Hematopoietic multipotent progenitor cell treated with erythropoietin and hydrocortisone succinate and interleukin-3 and kit ligand, for 4 days (in vitro differentiated cells): ENCODE measurements at places on chromosomes 1 and 21.

GRCh38 chr21:45420061-45421041 is 15.4 kb downstream of the COL18A1 start:
- DNase-seq, result peak; percentile 58

GRCh38 chr1:223653015-223653414 is 12.5 kb downstream of the CAPN8 start:
- DNase-seq, result no peak

DNA sequence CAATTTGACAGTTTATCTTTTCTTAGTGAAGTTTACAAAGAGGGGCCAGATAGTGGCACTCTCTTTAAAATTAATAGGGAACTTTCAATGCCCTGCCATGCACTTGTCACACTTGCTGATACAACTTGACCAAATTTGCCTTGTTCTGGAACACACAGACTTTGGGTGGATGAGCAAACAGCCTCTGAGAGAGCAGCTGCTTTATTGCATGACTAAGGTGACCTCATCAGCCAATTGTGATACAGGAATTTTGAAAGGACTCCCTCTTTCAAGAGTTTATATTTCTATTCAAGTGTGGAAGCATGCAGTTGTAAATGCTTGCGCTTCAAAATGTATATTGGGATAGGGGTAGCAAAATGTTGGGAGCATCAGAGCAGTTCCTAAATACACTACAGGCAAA is 2.1 kb upstream of the RGS1 start:
- DNase-seq, result peak; percentile 18

DNA sequence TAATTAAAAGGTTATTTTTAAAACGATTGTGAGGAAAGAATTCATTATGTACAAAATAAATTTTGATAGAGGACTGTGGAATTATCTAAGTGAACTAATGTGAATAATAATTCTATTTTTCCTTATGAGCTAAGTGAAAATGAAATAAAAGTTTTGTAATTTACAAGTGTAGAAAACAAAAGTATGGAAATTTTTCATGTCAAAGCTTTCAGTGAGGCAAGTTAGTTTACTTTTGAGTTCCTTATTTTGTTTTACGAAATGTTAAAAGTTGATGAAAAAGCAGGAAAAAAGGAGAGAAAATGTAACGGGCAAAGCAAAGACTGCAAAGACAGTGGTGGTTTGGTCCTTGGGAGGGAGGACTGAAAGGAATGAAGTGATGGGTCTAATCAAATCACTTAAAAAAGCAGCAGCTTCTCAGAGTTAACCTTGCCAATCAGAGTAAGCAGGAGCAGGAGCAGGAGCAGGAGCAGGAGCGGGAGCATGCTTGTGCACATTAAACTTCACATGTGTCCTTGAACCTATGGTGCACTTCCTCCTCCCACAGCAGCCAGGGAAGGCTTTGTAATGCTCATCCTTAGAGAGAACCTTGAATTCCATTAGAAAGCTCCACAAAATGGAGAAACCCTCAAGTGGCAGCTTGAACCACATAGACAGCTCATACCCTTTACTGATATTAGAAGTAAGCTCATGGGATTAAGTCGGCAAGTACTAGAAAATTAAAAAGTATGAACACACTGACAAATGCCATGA is 133.4 kb downstream of the LHX4 start:
- no peak for DNase-seq

GRCh38 chr1:6200188-6200809 is 904 bp upstream of the RPL22 start:
- DNase-seq, result no peak

DNA sequence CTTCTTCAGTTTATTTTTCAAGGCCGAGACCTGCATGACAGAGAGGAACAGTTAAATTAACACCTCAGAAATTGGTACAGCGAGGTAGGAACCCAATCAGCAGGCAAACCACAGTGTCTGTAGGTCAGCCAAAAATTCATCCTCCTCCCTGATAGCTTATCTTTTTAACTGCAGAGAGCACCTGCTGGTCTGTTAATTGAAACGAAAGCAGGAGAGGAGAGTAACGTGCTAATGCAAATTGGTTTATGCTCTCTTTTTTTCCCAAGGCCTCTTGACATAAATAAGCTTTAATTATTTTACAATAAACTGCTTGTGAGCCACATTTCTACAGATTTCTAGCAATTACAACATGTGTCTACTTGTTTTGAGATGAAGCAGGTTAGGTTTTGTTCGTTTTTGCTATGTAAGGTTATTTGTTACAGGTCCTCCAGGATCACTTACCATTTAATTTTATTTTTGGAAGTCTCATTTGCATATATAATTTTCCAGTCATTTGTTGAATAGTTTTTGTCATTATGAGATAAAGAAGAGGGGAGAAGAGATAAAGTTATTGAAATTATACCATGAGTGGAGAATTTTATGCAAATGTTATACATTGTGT is 179.9 kb downstream of the DENND1B start:
- peak; percentile 49 for DNase-seq

- DNase-seq, result no peak
Observed at GRCh38 chr21:15058854-15059263, 5.9 kb downstream of the NRIP1 start.

DNA sequence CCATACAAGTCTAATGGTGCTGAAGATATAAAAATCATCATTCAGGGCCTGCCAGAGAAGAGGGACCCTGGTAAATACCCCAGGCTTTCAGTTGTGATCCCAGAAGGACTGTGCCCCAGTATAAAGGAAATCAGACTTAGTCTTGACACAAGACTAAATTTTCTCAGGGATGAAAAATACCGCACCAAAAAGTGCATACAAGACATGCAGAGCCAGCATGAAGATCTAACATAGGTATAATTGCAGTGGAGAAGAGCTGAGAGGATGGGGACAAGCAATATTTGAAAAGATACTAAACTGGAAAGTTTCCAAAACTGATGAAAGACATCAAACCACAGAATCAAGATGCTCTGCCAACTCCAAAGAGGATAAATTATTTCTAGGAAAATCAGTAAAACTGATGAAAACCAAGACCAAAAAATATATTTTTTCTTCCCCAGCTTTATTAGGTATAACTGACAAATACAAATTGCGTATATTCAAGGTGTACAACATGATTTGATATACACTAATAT is 17.7 kb upstream of the SIM2 start:
- no peak for DNase-seq

GRCh38 chr1:100299521-100300222 is 33.7 kb downstream of the RTCA start:
- peak; percentile 30 for DNase-seq
